Naive B cell (primary cell): ENCODE measurements at places on chromosomes 1 and 21.
A peak's percentile ranks its signal among the peaks of the same experiment; 100 is the strongest.

- H3K4me3 ChIP-seq = no peak overlapping the region
- DNase-seq = no peak
- H3K27ac ChIP-seq = no peak overlapping the region
- no peaks in the 10 kb centered on the region for H3K27me3 ChIP-seq
Observed at GRCh38 chr1:210448297-210448892, 119.7 kb downstream of the HHAT start.

- H3K27ac ChIP-seq = no peak overlapping the region
- H3K27me3 ChIP-seq = no peaks in the 10 kb centered on the region
- H3K4me1 ChIP-seq = peaks cover 26% of the 10 kb centered on the region
Observed at GRCh38 chr1:40092706-40093639, 4.1 kb downstream of the PPT1 start.

DNA sequence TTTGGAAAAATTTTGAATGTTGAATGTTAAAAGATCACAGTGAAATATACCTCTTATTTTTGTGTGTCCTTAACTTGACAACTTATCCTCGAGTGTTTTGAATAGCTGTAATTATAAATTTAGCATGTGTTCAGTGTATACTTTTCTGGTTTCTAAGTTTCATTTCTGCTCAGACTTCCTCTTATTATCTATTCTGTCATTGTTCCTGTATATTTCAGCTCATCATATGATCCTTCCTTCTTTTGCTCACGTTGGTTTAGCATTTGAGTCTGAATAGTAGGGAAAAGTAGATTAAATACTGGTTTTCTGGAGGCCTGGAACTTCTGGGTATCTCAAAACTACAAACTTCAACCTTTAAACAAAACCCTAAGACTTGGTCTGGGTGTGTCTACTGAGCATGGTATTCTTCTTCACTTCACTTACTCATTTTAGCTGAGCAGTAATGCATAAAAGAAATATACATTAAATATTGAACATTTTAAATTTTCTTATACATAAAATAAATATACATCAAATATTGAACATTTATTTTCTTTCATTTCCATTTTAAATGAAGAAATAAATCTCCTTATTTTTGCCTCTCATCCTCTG, 3.3 kb upstream of the ATP6V1G3 start:
- H3K27ac ChIP-seq = peak overlapping the region; percentile 97
- H3K36me3 ChIP-seq = no peaks in the 10 kb centered on the region
- H3K4me1 ChIP-seq = peaks cover 57% of the 10 kb centered on the region

- H3K4me1 ChIP-seq = no peaks in the 10 kb centered on the region
- peaks cover 5% of the 10 kb centered on the region for H3K36me3 ChIP-seq
- DNase-seq = no peak
Observed at GRCh38 chr1:199907361-199907760, 120.1 kb upstream of the NR5A2 start.

GRCh38 chr1:228430243-228430642, 13.6 kb upstream of the TRIM17 start:
- no peak for DNase-seq
- H3K27ac ChIP-seq = no peak overlapping the region
- no peaks in the 10 kb centered on the region for H3K4me1 ChIP-seq
- H3K4me3 ChIP-seq = no peak overlapping the region
- no peaks in the 10 kb centered on the region for H3K36me3 ChIP-seq

DNA sequence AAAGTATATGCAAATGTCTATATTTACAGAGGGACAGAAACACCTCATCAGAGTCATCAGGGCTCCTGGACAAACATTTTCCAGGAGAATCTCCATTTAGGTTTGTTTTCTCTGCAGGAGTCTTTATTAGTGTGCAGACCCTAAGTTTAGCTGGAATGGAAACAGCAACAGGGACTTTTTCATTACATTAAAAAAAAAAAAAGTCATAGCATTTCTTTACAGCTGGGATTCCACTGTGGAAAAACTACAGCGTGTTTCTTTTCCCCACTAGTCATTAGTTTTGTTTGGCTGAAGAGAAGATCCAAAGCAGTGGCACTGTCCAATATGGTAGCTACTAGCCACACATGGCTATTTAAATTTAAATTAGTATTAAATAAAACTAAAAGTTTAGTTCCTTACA, 49.6 kb downstream of the LHX4 start:
- H3K27ac ChIP-seq = peak overlapping the region; percentile 47
- H3K36me3 ChIP-seq = peaks cover 15% of the 10 kb centered on the region
- no peak for DNase-seq
- peaks cover 9% of the 10 kb centered on the region for H3K4me1 ChIP-seq
